Sciatic nerve (tissue), 2 donors: ENCODE measurements at places on chromosomes 3 and 15. TPM values are rescaled to one million over a fixed set of nuclear protein-coding genes. Genes with fewer than 3 reads are reported as not detected.

TERC gene
- total RNA-seq: 6.3 TPM

CLASP2 gene
- total RNA-seq: 151 TPM

- DNase-seq: no peak
Observed at GRCh38 chr15:44720460-44721176, 9.3 kb downstream of the B2M start.

GRCh38 chr3:54146506-54147239 is 24.3 kb downstream of the CACNA2D3 start:
- DNase-seq: no peak

DNA sequence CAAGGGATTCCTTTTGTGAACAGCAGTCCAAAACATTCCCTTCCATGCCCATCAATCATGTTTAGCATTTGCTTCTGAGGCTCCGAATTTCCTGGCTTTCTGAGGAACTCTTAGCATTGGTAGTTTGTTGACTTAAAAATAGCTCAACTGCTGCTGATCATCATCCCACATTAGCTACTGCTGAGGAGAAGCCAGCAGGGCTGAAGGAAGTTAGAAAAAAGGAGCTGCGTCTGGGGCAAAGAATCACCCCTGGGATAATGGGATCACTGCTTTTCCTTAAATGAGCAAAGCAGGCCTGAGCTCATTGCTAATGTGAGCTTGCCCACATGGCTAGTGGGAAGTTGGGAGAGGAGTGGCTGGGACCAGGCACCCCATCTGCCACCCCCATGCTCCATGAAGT is 39.8 kb downstream of the CYP19A1 start:
- no peak for DNase-seq
